NCI-H1436 treated with DMSO at 0.1 percent for 48 hours (cell line): ENCODE measurements at places on chromosomes 6 and 20.

GRCh38 chr6:150959166-150959565, 93.7 kb downstream of the MTHFD1L start:
- no peak for DNase-seq

- DNase-seq: no peak
Observed at GRCh38 chr6:128129679-128130078, 228.8 kb upstream of the THEMIS start.

DNA sequence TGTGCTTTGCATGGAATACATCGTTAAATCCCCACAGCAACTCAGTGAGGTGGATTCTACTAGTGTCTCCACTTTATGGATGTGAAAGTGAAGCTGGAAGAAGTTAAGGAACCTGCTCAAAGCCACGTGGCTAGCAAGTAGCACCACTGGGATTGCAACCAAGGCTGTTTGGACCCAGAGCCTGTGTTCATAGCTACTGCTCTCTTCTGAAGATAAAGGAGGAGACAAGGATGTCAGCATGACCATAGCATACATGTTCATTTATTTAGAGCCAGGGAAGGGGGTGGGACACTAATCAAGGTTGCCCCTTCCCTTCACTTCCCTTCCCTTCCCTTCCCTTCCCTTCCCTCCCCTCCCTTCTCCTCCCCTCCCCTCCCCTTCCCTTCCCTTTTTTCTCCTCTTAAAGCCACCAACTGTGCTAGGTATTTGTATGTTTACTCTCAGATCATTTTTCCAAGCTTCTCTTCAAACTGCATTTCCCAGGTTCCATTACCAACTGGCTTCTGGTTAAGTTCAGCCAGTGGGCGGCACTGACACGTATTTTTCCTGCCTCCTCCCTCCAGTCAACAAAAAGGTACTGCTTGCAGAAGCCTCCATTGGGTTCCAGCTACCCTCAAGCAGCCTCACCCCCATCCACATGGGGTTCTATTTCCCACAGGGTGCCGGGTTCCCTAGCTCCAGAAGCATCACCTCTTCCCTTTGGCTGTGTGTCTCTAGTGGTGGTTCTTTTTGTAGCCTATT, 134.9 kb downstream of the BCAS1 start:
- no peak for DNase-seq

DNA sequence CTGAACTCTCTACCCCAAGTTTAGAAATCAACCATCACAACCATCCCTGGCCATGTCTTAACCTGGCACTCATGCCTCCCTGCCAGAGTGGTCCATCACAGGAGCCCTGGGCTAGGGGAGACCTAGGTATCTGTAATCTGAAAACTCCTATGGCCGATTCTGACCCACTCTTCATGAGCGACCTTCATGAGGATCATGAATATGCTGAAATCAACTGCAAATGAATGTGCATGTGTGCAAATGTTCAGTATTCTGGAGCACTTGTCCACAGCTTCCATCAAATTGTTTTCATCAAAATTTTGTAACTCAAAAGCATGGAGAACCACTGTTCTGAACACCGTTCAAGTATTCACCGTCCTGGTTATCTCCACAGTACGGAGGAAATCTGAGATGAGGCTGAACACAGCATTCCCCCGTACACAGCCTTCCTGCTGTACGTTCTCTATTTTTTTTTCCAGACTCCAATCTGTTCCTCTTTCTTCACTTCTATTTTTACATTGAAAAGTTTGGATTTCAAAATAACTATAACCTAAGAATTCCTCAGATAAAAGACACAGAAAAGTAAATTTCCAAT, 17.7 kb downstream of the METTL24 start:
- DNase-seq: no peak

DNA sequence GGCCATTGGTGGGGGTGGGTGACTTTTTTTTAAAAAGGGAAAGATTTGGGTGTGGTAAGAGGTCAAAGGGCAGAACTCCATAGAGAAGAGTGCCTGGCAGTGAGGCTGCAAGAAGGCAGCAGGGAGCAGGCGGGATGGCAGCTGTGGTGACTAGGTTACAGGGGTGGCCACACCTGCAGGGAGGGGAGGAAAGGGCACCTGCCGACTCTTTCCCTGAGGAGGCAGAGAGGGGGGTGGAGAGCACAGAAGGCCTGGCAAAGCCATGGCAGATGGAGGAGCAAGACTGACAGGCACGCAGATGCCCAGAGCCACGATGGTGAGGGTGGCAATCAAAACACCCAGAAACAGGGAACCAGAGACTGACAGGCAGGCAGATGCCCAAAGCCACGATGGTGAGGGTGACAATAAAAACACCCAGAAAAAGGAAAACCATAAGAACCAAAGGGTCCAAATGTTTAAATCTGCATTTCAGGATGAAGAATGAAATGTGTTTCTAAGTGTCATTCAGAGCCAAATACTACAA, 19.3 kb downstream of the CST7 start:
- no peak for DNase-seq

DNA sequence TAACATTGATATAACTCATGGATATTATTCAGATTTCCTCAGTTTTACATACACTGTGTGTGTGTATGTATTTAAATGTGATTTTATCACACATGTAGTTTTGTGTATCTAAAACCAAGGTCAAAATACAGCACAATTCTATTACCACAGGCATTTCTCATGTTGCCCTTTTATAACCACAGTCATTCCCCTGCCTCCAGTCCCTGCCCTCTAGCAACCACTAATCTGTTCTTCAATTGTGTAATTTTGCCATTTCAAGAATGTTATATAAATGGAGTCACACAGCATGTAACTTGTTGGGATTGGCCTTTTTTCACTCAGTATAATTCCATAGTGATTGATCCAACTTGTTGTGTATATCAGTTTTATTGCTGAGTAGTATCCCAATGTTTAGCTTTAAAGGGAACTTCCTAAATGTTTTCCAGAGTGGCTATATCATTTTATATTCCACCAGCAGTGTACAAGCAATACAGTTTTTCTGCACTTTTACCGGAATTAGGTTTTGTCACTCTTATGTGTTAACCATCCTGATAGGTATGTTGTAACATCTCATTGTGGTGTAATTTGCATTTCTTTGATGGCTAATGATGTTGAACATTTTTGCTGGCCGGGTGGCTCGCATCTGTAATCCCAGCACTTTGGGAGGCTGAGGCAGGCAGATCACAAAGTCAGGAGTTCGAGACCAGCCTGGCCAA, 338.2 kb downstream of the SOX4 start:
- no peak for DNase-seq

GRCh38 chr6:75757295-75757694, 8.3 kb downstream of the MYO6 start:
- DNase-seq: no peak

GRCh38 chr20:23193801-23194384, 107.8 kb upstream of the CD93 start:
- no peak for DNase-seq

GRCh38 chr6:93177438-93177837, 241.9 kb downstream of the EPHA7 start:
- no peak for DNase-seq

DNA sequence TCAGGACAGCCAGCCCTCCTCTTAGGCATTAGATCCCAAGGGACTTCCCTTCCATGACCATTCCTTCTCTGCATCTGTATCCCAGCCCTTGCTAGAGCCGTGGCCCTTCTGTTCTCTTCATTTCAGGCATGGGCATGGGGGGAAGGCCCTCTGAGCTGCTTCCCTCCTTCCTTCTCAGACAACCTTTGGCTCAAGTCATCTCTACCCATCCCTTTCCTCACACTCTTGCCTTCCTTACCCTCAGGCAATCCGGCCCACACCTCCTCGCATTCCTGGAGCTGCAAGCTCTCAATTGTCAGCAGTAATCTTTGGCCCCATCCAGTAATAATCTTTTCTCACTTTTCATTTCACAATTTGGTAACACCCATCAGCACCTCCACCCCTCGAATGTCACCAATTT, 426.9 kb upstream of the JARID2 start:
- no peak for DNase-seq

- DNase-seq: no peak
Observed at GRCh38 chr6:93550551-93551276, 131.4 kb upstream of the EPHA7 start.
